ENCODE measurements at places on chromosomes 16 and 17.
A peak's percentile ranks its signal among the peaks of the same experiment; 100 is the strongest.

DNA sequence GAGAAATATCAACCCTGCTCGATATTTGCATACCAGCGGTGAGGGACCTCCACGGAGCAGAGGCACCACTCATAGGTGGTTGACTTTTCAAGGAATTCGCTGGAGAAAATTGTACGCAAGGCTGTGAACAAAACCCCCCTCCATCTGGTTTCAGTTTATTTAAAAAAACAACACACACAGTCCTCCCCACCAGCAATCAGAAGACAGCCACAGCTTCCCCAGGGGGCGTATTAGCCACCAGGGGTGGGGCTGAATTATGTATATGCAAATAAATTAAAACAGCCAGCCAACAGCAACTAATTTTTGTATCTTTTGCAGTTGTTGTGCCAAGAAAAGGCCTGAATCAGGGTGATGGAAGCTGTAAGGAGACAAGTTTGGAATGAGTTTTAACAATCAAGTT, 5.9 kb upstream of the HSD11B2 start:
- H3K27ac ChIP-seq, result no peak overlapping the region
- no peak overlapping the region for H3K4me3 ChIP-seq
- H3K27me3 ChIP-seq, result peaks cover 12% of the 10 kb centered on the region

GRCh38 chr16:88316941-88317612, 65.7 kb upstream of the ZNF469 start:
- DNase-seq, result no peak
- H3K4me1 ChIP-seq, result no peaks in the 10 kb centered on the region
- H3K27ac ChIP-seq, result no peak overlapping the region
- no peak overlapping the region for H3K4me3 ChIP-seq

- no peak for DNase-seq
- H3K27ac ChIP-seq, result no peak within 1 kb of the TSS
- no peak within 1 kb of the TSS for H3K4me3 ChIP-seq
- no peaks in the 10 kb centered on the region for H3K36me3 ChIP-seq
These were observed at the start of gene CLDN6 for GRCh38 chr16:3017794-3018506. Gene CLDN6 (minus strand): TSS chr16:3018183. CDS start chr16:3016021, 2,162 bp downstream.

GRCh38 chr16:89485701-89486246, 4.6 kb downstream of the ANKRD11 start:
- peak overlapping the region; percentile 19 for H3K4me3 ChIP-seq
- no peaks in the 10 kb centered on the region for H3K27me3 ChIP-seq
- peak overlapping the region; percentile 70 for H3K27ac ChIP-seq
- H3K36me3 ChIP-seq, result no peaks in the 10 kb centered on the region
- no peak for DNase-seq

DNA sequence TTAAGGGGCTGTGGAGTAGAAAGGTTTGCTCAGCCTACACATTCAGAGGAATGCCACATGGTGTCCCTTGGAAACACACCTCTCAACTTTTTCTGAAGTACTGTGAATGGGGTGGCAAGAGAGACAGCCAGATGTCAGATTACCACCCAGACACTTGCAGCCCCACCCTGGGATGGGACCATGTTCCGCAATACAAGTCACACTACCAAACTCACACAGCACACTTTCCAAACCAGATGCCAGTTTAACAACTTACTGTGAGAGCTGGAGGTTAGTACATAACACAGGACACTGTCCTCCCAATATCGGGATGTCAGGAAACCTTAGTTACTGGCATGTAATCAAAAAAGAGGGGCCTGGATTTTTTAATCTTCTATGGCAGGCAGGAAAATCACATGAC, 7.9 kb downstream of the USP7 start:
- H3K27ac ChIP-seq, result no peak overlapping the region
- no peak overlapping the region for H3K4me3 ChIP-seq
- H3K27me3 ChIP-seq, result no peaks in the 10 kb centered on the region
- no peaks in the 10 kb centered on the region for H3K36me3 ChIP-seq
- peaks cover 78% of the 10 kb centered on the region for H3K4me1 ChIP-seq
- no peak for DNase-seq

DNA sequence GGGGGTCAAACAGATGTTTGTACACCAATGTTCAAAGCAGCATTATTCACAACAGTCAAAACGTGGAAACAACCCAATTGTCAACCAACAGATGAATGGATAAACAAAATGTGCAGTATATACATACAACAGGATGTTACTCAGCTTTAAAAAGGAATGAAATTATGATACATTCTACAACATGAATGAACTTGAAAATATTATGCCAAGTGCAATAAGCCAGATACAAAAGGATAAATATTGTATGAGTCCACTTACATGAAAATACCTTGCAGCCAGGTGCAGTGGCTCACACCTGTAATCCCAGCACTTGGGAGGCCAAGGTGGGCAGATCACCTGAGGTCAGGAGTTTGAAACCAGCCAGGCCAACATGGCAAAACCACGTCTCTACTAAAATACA, 39.9 kb downstream of the UBE2G1 start:
- no peaks in the 10 kb centered on the region for H3K36me3 ChIP-seq
- H3K27me3 ChIP-seq, result no peaks in the 10 kb centered on the region
- peaks cover 3% of the 10 kb centered on the region for H3K4me1 ChIP-seq
- no peak for DNase-seq
- H3K27ac ChIP-seq, result no peak overlapping the region
- H3K4me3 ChIP-seq, result no peak overlapping the region

DNA sequence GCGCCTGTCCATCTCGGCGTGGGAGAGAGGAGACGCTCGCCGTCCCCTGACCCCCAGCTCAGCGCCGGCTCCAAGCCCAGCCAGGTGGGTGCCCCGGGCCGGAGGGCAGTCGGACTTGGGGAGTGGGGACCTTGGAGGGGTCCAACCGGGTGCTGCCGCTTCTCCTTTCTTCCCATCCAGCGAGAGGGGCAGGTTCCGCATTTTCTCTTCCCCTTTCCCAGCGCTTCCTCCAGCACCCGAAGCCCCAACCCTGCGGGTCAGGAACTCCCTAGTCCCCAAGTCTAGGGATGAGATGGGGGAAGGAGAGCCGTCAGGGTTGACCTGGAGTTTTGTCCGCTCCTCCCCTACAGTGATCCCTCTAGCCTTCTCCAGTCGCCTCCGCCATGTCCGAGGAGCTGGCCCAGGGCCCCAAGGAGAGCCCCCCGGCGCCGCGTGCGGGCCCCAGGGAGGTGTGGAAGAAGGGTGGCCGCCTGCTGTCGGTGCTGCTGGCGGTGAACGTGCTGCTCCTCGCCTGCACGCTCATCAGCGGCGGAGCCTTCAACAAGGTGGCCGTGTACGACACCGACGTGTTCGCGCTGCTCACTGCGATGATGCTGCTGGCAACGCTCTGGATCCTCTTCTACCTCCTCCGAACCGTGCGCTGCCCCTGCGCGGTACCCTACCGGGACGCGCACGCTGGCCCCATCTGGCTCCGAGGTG, at the start of gene OTOP2:
Gene OTOP2, plus strand, starts transcription at position 24 of the 699 bp plus-strand sequence. Its CDS starts 360 bp downstream, at position 384.
- H3K4me1 ChIP-seq, result peaks cover 3% of the 10 kb centered on the region
- peak; percentile 18 for DNase-seq
- H3K27me3 ChIP-seq, result no peaks in the 10 kb centered on the region
- no peaks in the 10 kb centered on the region for H3K36me3 ChIP-seq
- H3K27ac ChIP-seq, result no peak within 1 kb of the TSS

DNA sequence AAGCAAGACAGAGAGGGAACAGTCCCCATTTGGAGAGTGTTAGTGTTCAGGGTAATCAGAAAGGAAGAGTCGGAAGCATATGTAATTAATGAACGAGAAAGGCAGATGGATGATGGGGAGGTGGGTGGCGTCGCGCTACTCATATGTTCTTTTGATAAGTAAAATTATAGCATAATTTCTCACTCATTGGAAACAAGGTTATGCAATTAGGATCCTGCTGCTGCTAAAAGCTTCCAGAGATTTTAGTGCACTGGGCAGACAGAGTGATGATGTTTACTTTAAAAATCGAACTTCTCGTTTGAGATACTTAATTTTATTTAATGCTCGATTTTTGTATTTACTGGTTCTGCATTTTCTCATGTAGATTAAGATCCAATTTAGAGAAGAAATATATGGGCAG, 96.2 kb downstream of the PRKCA start:
- no peak for DNase-seq
- H3K27me3 ChIP-seq, result no peaks in the 10 kb centered on the region
- H3K4me3 ChIP-seq, result no peak overlapping the region
- H3K4me1 ChIP-seq, result peaks cover 75% of the 10 kb centered on the region

Data from naive thymus-derived CD4-positive, alpha-beta T cell (primary cell).